T-helper 17 cell (primary cell): ENCODE measurements at places on chromosomes 7 and 10. TPM values are rescaled to one million over a fixed set of nuclear protein-coding genes. Genes with fewer than 3 reads are reported as not detected.

RPEL1 gene
- total RNA-seq = not detected

OPN1SW gene
- not detected for total RNA-seq

CARD11 gene
- 155 TPM for total RNA-seq

CAMK1D gene
- total RNA-seq = 31.1 TPM

GRCh38 chr10:132714986-132715775, 70.8 kb downstream of the NKX6-2 start:
- no peak for DNase-seq

DNA sequence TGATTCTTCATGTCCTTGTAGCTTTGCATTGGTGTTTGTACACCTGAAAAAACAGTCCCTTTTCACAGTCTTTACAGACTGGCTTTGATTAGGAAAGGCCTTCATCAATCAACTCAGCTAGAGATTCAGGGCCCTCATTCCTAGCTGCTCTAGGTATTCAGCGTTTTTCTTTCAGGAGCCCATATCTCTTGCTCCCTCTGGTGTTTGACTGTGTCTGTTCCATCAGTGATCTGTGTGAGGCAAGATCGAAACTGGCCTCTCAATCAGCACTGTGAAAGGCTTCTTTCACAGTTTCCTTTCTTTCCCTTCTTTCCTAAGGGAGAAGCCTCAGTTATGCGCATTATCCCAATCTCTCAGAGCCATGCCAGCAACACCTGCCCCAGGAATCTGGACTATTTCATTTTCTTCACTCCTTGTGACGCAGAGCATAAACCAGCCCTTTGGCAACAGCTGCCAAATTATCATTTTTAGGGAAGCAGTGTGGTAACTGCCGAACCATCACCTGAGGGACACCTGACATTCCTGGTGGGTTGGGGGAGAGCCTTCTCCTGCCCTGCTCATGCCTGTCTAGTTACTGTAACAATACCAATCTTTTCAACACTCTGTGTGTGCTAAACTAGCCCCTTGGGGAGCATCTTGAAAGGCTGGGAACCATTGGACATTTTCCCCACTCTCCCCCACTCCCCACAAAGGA, 75.7 kb upstream of the CCDC71L start:
- peak; percentile 28 for DNase-seq

GRCh38 chr10:88984525-88984924, 6.1 kb upstream of the FAS start:
- no peak for DNase-seq

GRCh38 chr10:124032971-124033886, 60.2 kb downstream of the CHST15 start:
- DNase-seq = no peak

GRCh38 chr7:2299131-2299829, 15.0 kb downstream of the SNX8 start:
- no peak for DNase-seq

DNA sequence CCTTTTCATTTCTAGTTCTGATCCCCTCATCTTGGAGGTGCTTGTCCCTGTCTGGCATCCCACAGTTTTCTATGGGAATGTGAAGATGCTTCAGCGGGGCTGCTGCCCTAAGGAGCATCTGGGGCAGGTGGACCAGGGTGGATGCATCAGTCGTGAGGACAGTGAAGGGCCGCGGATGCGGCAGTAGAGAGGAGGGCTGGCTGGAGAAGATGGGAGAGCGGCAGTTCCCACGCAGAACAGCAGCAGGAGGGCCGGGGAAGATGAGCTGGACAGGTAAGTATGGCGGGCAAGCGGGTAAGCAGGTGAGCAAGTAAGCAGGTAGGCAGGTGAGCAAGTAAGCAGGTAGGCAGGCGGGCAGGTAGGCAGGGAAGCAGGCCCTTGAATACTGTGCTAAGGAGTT, 48.9 kb downstream of the ASB13 start:
- no peak for DNase-seq
